ENCODE measurements at places on chromosomes 3 and 15. TPM values are rescaled to one million over a fixed set of nuclear protein-coding genes. Genes with fewer than 3 reads are reported as not detected.
A peak's percentile ranks its signal among the peaks of the same experiment; 100 is the strongest.

GRCh38 chr3:176159796-176160195 is 1037.5 kb downstream of the TBL1XR1 start:
- DNase-seq: no peak

GRCh38 chr3:12148183-12148940 is 10.3 kb downstream of the TIMP4 start:
- peak; percentile 80 for DNase-seq

- no peak for DNase-seq
Observed at GRCh38 chr3:130316169-130316568, 29.3 kb upstream of the COL6A5 start.

The ZPLD1 gene
- not detected for polyA plus RNA-seq
